ENCODE measurements at places on chromosomes 1 and 21.

GRCh38 chr1:71885171-71885570, 397.2 kb downstream of the NEGR1 start:
- no peak for DNase-seq

GRCh38 chr1:32393136-32393535, 1.1 kb downstream of the BSDC1 start:
- peak; percentile 10 for DNase-seq

GRCh38 chr1:38265293-38266196, 219.0 kb upstream of the POU3F1 start:
- no peak for DNase-seq

- DNase-seq: no peak
Observed at GRCh38 chr1:41919131-41919530, 409 bp upstream of the HIVEP3 start.

DNA sequence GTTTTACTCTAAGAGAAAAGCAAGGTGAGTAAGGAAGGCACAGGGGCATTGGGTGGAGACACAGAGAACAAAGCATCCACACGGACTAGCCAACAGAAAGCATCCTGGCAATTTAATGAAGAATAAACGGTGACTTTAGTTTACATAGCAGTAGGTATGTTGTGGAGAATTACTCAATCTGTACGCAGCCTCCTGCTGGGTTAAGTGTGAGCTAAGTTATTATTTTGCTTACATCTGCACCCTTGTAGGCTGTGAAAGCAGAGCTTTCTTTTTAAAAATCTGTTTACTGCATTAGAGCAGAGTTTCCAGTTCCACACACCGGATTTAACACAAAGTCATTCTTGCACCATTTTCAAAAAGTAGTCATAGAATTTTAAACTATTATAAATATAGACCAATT, 144.5 kb downstream of the AKT3 start:
- DNase-seq: no peak

DNA sequence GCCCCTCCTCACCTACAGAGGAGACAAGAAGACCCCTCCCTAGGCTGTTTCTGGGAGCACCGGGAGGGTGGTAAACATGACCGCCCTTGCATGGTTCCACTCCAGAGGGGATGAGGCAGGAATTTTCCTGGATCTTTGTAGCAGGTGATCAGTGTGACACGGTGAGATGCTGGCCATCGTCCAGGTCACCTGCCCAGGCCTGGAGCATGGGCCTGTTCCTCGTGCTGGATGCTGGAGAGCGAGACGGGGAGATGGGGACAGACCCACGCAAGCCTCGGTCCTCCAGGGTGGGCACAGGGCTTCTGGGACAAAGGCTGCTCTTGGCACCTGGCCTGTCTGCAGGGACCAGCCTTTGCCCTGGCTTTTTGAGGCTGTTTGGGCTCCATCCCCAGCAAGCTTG, 46.2 kb downstream of the DMRTB1 start:
- no peak for DNase-seq

GRCh38 chr1:234093741-234094140, 189.3 kb downstream of the SLC35F3 start:
- DNase-seq: no peak

- DNase-seq: no peak
Observed at GRCh38 chr1:110436635-110437034, 14.3 kb upstream of the PROK1 start.

- DNase-seq: peak; percentile 48
Observed at GRCh38 chr1:10338047-10338446, 60.8 kb upstream of the PGD start.

DNA sequence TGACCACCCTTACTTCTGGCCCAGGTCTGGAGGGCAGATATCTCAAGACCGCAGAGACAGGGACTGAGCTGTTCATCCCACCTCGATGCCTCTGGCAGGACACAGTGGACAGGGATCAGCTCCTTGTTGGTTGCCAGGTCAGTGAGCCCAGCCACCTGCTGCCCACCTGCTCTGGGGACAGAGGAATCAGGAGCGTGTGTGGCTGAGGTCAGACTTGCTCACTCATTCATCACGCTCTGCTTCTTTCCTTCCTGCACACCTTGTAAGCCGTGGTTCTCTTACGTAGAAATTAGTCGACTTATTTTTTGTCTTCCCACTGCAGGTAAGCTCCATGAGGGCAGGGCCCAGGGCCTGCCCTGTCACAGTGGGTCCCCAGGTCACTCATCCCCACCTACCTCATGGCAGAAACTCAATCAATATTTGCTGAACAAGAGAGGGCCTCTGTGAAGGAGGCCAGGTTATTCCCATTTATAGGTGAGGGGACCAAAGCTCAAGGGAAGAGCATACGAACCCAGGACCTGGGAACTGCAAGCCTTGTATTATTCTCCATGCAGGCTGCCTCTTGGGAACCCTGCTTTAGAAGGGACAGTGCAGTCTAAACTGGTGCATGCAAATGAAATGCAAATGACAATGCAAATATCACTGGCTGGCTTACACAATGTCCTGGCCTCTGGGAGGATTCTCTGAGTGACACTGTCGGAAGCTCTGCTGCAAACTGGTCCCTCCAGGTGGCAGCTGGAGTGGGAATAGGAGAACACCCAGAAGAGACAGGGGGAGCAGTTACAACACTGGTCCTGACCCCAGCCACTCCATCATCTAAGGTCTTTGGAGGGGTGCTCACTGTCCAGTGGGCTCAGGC, 58.4 kb upstream of the PAX7 start:
- no peak for DNase-seq

DNA sequence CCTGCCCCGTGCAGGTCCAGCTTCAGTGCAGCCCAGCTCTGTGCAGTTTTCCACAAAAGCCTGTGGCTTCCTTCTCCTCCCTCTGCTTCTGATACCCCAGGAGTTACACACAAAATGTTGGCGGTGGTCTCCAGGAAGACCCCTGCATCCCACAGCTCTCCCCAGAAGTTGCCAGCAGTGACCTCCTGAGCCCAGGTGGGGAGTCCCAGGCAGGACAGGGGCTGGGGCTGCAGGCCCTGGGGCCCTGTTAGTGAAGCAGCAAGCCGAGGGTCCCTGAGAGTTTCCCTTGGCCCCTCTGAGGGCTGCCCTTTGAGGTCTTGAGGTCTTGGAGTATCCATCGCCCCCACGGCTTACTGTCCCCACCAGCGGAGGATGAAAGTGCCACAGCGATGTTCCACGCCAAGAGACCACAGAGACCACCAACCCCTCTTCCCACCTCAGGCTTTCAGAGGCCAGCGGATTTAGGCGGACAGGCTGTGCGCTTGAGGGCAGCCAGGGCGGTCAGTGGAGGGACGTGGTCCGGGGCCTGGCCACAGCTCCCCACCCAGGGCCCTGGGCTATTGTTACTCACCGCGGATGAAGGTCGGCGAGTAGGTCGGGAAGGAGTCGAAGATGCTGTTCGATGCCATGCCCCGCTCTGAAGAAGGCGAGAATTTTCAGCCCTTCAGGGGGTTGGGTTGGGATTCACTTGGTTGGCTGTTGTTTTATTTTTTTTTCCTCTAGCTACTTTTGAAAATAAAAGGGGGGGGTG, 34.0 kb upstream of the RUNX3 start:
- no peak for DNase-seq

GRCh38 chr1:203295796-203296195, 9.5 kb upstream of the BTG2 start:
- DNase-seq: no peak

GRCh38 chr1:162138112-162138511, 68.6 kb downstream of the NOS1AP start:
- DNase-seq: no peak

DNA sequence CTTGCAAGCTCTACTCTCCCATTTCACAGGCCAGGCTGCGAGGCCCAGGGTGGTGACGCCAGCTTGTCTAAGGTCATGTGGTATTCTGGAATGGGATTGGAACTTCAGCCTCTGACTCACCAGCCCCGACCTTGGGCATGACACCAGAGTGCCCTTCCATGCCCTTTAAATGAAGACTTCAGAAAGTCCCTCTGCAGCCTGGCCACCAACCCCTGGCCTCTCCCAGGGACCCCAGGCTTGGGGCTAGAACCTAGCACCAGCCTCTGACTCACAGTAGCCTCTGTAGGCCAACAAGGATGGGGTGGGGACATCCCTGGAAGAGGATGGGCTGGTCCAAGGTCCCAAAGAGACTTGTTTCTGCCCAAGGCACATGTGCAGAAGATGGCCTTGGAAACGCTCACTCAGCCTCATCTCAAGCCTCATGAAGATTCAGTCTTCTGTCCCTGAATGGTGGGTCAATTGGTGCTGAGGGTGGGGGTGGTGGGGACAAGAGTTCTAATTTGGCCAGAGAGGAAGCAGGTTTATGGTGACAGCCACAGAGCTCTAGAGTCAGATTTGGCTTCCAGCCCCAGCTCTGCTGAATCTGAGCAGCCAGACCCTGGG, 36.1 kb upstream of the RUNX3 start:
- peak; percentile 52 for DNase-seq

- DNase-seq: no peak
Observed at GRCh38 chr1:118032883-118033282, 103.3 kb downstream of the WDR3 start.

DNA sequence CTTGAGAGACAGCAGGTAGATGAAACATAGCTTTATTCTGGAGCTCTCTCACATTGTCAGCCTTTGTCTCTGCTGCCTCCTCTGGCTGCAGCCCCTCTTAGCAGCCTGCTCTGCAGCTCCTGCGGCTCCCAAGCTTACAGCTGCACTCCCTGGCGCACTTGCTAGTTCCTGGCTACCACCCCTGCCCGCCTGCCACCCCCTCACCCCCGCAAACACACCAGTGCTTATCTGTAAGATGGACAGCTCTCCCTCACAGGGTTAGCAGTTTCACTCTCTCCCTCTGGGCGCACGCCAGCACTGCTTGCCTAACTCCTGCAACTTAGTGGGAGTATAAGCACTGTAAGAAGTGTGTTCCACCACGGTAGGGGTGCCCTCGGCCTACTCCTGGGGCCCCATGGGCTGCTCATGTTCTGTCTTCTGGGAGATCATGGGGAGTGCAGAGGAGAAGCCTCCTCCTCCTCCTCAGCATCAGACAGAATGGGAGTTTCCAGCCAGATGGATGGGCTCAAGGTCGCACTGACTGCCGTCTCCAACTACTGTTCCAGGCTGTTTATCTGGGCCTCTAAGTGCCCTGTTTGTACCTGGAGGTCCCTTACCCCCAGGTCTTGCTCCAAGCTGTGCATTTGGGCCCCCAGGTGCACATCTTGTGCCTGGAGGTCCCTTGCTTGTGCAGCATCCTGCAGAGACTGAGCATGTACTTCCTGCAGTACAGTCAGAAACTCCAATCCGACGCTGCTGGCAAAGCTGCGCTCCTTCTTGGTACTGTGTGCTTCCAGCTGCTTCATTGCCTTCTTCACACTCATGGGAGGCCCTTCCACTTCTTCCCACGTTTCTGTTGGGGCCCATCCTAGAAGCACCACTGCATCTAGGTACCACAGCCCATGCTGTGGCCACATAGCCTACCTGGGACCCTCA, 1388.1 kb downstream of the AMY1C start:
- DNase-seq: no peak

DNA sequence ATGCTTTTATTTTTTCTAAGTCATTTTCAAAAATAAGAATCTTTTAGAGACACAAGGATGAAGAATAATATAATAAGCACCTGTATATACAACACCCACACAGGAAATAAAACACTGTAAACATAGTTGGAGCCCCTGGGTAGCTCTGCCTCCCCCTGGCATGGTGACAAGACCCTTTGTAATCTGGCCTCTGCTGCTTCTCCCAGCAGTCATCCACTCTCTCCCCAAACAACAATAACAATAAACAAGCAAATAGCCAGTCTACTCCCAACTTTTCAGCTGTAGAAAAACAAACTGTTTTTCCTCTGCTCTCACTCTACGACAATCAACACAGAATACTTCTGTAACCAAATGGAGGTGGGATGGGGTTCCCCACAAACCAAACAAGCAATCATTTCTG, 110.1 kb downstream of the CSMD2 start:
- DNase-seq: no peak

- DNase-seq: peak; percentile 18
Observed at GRCh38 chr1:240888039-240888786, 276.3 kb upstream of the GREM2 start.

GRCh38 chr1:150909585-150910180, 16.5 kb upstream of the SETDB1 start:
- no peak for DNase-seq

DNA sequence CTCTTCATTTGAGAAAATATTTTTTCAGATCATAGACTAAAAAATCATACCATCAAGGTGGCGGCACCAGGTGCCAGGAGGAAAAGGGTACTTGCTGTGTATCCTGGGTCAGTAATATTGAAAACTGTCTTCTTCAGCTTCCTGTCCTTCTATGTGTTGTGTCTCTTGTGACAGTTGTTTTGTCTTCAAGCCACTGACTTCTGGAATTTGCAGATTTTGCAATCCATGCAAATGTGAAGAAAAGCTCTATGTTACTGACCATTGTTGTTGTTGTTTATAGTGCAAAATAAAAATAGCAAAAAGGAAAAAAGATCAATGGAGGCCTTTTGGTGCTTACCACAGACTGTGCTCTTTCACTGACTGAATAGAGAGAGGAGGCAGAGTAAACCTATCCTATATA, 83.2 kb upstream of the RHOU start:
- no peak for DNase-seq

- no peak for DNase-seq
Observed at GRCh38 chr1:63326106-63326472, 3.7 kb downstream of the FOXD3 start.

GRCh38 chr1:240501115-240501514, 110.8 kb downstream of the GREM2 start:
- DNase-seq: no peak

DNA sequence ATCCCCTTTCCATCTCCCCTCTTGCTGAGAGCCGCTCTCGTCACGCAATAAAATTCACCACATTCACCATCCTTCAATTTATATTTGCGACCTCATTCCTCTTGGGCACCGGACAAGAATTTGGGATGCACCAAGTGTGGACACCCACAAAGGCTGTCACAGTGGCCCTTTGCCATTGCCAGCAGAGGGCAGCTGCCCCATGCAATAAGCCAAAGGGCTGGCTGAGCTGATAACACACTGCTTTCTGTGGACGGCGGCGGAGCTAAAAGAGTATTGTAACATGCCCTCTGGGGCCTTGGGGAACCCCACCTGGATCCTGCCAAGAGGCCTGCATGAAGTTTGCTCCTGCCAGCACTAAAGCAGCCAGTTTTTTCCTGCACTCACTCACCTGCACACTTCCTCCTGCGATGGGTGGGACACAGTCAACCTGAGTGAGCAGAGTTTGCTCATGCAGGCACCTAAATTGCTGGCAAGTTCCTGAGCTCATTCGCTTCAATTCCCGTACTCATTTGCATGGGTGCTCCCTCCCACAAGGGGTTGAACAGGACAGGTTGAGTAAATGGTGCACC, 792.3 kb upstream of the ADAMTS5 start:
- no peak for DNase-seq

All from activated T-cell treated with anti-CD3 and anti-CD28 coated beads, Interleukin-2, amount 50 U/mL, for 72 hours (primary cell).